ENCODE measurements at places on chromosomes 3 and 15.

DNA sequence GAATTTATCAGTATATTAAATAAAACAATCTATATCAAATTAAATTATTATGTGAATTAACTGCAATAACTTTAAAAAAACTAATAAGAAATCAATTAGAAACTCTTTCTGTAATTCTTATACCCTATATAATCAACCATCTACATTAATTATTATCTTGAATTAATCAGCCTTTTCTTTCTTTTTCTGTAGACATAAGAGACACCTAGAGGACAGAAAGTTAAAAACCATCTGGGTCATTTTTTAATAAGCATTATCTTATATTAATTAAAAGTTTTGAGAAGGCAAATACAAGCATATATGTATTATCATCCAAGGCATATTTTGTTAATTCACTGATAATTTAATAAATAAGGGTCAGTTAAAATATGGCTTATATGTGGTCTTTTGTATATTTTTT is 24.2 kb upstream of the SLC25A26 start:
- no peak for DNase-seq

DNA sequence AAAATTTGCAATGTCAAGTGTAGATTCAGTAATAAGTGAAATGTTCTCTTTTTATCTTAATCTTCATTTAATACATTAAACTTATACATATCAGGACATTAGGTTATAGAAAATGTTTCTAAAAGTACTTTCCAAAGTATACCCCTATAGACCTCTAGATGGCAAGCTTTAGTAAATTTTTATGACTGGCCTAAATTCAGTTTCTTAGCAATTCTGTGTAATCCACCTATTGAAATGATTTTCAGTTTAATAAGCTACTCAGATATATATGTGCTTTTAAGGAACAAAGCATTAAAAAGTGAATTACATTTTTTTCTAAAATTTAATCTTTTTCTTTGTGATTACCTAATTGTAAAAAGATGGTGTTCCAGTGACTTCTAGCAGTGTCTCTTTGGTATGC is 342.2 kb downstream of the GBE1 start:
- DNase-seq: no peak

GRCh38 chr15:83734487-83734886 is 80.6 kb downstream of the ADAMTSL3 start:
- no peak for DNase-seq

DNA sequence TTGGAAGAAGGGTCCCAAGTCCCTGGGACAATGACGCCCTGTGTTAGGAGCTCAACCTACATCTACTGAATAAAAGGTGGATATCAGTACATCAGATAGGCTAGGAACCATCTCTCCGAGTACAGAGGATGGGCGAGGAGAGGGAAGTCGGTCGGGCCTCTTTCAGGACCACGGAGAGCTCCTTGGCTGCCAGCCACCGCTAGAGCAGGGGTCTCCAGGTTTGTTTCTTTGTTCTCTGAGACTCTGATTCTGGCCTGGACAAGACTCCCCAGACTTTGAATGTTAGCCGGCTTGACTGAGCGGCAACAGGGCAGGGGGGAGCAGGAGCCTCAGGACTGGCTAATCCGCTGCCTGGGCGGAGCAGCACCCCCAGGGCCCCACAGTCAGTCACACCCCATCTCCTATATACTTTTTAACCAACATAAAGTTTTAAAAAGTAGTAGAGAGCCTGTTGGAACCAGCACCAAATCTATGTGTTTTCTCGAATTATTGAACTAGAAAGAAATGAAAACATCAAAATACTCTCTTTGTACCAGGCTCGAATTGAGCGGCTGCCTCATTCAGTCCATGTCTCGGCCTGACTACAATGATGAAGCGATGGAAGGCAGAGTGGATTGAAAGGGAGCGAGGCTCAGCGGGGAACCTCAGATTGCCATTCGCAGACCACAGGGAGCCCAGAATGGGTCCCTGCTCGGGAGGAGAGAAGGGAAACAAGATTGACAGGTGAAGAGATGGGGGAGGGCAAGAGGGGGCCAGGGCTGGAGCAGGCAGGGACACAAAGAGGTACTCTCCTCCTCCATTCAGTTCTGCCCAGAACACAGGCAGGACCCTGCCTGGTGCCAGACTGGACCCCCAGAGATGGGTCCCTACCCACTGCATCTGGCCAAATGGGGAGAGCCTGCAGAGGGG is 131.6 kb downstream of the TPRA1 start:
- no peak for DNase-seq

GRCh38 chr3:141444586-141445285 is 42.1 kb upstream of the RASA2 start:
- no peak for DNase-seq

DNA sequence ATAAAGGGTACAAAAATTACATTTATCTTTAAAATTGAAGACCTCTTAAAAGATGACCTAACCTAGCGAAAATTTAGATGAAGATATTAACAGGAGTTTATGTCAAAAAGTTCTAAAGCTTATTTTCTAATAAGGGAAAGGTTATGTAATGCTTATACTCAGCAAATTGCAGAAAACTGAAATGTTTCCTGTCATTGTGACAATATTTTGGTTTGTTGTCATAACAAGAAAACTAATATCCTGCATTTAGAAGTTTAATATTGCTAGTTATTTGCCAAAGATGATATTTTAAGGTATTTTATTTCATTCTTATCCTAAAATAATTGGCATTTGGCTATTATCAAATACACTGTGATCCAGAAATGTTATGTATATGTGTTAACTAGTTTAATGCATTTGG is 294.5 kb downstream of the C3orf38 start:
- no peak for DNase-seq

GRCh38 chr15:89888214-89888804 is 5.5 kb downstream of the AP3S2 start:
- no peak for DNase-seq

- no peak for DNase-seq
Measured at GRCh38 chr15:29324746-29325145, 55.1 kb upstream of the NSMCE3 start.

DNA sequence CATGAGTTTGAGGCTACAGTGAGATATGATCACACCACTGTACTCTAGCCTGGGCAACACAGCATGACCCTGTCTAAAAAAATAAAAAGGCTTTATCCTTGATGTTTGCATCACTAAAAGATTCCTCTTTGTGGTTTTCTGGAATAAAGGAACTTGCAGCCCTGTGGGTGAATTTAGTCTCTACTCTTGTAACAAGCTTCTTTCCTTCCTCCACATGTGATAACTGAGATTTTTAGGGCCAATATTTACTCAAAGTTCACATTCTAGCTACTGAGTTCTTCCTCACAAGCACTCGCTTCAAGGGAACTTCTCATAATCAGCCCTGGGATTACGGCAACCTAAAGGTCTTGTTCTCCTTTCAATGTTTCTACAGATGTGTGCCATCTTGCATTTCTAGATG is 24.6 kb downstream of the COMMD2 start:
- DNase-seq: no peak

GRCh38 chr3:34365231-34365630 is 566.8 kb downstream of the PDCD6IP start:
- DNase-seq: no peak

- no peak for DNase-seq
Measured at GRCh38 chr3:38142959-38143358, 4.5 kb downstream of the MYD88 start.

- DNase-seq: no peak
Measured at GRCh38 chr3:169914321-169914720, 2.9 kb downstream of the SAMD7 start.

GRCh38 chr3:160885791-160886286 is 129.8 kb downstream of the PPM1L start:
- DNase-seq: no peak

DNA sequence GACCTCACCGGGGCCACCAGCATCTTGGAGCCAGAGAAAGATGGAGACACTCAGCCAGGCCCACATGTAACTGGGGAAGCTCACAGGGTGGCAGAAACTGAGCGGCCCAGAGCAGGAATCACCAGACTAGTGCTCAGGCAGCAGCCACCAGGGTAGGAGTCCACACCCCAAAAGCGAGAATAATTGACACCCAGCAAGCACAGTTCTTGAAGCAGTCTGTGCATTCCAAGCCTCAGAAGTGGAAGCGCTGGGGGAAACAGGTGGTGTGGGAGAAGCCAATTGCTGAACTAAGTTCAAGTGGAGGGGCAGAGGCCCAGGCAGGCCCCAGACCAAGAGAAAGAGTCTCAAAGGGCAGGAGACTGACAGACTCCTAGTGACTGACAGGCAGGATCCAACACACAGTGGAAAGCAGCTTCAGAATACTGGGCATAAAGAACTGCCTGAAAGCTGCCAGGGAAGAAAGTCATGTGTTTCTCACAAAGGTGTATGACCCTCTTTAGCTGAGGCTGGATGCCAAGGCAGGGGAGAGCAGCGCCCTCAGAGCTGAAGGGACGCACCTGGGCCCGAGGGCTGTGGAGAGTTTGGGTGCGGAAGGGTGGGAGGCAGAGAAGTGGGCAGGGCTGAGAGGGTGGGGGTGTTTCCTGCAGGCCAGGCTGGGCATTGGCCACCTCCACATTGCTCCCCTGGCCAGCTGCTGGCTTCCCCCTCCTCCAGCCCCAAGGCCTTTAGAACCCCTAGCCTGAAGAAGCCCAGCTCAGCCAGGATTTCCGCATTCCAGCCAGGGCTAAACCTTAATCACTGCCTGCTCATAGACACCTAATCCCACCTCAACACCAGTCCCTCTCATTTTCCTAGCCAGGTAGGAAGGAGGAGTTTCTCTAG is 7.7 kb downstream of the NT5DC2 start:
- DNase-seq: no peak

DNA sequence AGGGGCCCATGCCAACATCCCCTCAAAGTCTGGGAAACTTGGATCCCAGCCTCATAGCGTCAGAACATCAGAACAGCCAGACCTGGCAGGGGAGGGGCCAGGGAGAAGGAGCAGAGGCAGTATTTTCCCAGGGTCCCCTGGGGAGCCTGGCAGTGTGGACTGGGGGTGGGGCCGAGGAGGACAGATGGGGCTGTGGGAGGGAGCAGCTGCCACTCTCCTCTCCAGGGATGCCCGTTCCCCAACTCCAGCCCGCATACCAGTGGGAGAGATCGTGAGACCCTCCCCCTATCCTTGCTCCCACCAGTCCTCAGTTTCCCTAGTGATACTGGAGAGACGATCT is 6.5 kb upstream of the DNAJB8 start:
- no peak for DNase-seq

DNA sequence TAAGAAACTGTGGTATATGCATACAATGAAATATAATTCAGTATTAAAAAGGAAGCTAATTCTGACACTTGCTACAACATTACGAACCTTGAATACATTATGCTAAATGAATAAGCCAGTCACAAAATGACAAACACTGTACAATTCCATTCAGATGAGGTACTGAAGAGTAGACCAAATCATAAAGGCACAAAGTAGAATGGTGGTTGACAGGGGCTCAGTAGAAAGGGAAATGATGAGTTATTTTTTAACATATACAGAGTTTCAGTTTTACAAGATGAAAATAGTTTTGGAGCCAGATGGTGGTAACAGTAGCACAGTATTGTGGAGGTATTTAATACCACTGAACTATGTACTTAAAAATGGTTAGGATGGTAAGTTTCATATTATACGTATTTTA is 254.6 kb upstream of the RBMS3 start:
- DNase-seq: no peak

DNA sequence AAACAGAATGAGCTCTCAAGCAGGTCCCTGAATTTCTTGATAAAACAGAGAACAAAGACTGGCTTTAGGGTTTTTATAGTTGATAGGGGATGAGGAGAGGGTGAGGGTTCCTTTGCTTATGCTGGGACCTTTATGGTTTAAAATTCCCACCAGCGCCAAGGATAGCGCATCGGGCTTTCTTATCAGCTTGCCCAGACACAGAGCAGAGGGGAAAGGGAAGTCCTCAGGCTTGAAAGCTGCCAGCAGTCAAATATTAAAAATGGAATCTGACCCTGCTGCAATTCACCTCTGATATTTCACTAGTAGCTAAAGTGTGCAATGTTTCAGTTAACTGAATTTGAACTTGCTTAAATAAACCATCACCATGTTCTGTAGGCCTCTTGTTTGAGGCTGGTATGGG is 55.0 kb upstream of the EPHA3 start:
- no peak for DNase-seq

GRCh38 chr15:61051569-61052031 is 177.5 kb downstream of the RORA start:
- DNase-seq: no peak

DNA sequence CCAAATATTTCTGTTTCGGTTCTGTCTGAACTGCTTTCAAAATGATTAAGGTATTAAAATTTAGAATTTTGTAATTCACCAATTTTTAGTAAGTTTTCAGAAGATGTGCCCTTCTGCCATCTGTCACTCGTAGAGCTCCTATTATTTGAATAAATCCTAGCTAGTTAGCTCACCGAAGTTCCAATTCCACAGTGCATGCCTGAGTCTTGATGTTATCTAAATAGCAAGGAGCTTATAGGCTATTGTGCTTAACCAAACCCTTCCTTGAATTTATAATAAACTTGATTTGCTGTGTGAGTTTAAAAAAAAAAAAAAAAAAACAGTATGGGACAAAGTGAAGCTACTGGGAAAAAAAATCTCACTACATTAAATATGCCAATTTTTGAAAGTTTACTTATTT is 18.7 kb downstream of the ATP13A3 start:
- no peak for DNase-seq

- no peak for DNase-seq
Measured at GRCh38 chr3:54660714-54661132, 267.1 kb downstream of the LRTM1 start.

- DNase-seq: no peak
Measured at GRCh38 chr15:22863356-22863755, 24.9 kb downstream of the NIPA2 start.
